ENCODE measurements at places on chromosomes 3 and 15.

DNA sequence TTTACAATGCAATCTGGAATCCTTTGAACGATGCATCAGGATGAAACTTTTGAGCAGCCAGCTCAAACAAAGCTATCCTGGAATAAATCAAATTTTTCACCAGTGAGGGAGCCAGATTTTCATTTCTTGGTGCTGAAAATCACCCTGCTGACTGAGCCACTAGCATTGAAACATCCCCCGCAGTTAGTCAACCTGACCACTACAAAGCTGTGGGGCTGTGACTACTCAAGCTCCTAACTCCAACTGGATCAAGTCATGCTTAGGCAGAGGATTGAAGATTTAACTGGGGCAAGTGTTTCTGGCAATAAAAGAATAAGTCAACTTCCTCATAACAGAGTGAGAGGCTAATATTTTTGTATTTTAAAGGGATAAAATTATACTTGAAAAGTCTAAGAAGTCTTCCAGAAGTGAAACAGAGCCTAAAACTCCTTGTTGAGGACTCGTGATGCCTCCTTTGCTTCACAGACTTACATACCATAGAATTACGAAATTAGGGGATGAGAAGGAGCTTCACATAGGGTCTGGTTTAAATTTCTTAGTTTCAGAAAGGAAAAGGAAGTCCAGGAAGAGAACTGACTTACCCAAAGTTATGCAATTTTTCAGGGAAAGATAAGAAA is 177.8 kb downstream of the SERPINI1 start:
- DNase-seq: no peak

GRCh38 chr3:24668039-24668438 is 173.4 kb upstream of the THRB start:
- DNase-seq: no peak

DNA sequence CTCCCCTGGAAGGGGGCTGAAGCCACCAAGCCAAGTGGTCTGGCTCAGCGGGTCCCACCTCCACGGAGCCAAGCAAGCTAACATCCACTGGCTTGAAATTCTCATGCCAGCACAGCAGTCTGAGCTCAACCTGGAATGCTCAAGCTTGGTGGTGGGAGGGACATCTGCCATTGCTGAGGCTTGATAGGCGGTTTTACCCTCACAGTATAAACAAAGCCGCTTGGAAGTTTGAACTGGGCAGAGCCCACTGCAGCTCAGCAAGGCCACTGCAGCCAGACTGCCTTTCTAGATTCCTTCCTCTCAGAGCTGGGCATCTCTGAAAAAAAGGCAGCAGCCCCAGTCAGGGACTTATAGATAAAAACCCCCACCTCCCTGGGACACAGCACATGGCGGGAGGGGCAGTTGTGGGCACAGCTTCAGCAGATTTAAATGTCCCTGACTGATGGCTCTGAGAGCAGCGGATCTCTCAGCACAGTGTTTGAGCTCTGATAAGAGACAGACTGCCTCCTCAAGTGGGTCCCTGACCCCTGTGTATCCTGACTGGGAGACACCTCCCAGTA is 23.2 kb upstream of the IGSF10 start:
- no peak for DNase-seq

- peak; percentile 93 for DNase-seq
Observed at GRCh38 chr3:127747751-127748521, 74.4 kb downstream of the MGLL start.

DNA sequence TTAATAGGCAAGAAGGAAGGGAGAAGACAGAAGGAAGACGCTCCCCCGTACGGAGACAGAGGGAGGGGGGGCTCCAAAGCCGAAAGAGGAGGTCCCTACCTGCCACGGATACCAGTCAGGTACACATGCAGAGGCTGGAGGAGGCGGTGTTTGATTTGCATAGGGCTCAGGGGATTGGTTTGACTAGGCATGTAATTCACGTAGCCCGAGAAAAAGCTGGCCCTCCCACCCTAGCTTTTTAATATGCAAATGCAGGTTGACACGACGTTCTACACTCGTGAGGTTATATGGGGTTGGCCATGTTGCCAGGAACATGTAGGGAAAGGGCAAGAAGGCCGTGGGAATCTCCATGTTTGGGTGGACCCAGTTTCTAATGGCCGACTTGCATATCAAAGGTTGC is 29.8 kb downstream of the ZNF592 start:
- no peak for DNase-seq

GRCh38 chr15:52117549-52117948 is 5.0 kb upstream of the BCL2L10 start:
- no peak for DNase-seq

DNA sequence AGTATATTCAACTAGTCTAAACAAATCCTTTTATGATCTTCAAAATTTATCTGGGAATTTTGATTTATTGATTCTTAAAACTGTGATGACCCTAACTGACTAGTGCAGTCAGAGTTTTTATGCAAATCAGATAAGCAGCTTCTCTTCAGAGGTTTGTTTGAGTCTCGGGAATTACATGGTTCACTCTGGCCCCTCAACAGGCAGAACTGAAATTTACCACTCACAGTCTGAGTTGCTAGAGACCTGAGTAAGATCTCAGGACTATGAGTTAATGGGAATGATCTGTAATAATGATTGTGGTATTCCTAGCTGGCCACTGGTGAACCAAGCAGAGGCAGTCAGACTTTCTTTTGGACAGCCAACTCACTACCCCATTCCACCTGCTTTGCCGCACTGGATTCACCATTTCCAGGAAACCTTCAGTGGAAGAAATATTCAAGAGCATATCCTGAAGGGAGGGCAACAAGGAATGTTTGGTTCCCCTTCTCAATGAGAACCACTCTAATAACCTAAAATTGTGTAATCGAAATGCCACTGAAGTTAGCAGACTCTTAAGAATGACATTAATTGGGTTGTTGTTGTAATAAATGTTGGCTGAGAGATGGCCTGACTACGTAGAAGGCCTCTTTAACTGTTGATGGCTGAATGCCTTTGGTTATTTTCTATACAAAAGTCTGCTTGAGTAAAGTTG is 11.5 kb upstream of the DNAJC13 start:
- no peak for DNase-seq

GRCh38 chr3:45553469-45553974 is 41.0 kb upstream of the LIMD1 start:
- DNase-seq: no peak

DNA sequence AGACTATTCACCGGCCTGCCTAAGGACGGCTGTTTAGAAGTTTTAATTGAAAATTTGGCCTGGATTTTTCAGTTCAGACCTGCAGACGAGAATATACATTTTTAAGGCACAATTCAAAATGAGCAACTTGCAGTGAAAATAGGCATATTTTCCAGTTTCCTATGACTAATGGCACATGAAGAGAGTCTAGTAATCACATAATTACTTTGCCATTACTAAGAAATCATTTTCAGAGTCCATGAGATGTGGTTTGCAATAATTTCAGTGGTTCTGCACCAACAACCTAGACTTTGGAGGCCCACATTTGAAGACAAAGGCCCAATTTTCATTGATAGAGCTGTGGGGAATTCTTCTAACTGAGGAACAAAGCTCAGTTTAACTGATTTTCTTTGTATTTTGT is 205.3 kb downstream of the SOX2 start:
- DNase-seq: no peak

- DNase-seq: no peak
Observed at GRCh38 chr3:38316356-38317191, 30.0 kb upstream of the XYLB start.

DNA sequence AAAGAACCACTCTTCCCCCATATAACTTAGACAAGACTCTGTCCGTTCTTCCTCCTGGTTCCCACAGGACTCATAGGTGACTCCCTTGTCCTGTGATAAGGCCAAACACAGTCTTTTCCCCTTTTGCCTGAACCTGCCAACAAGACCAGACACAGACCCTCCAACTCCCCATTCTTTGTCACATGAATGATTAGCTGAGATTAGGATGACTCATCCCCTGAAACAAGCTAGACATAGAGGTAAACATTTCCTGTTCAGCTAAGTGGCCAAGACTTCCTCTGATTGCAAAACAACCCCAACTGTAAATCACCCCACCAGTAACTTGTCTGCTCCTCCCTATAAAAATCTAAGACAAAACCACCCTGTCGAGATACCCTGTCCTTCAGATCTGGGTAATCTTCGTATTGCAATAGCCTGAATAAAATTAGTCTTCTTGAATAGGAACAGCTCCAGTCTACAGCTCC is 11.4 kb upstream of the HTR3E start:
- DNase-seq: no peak

- DNase-seq: no peak
Observed at GRCh38 chr15:28273468-28273867, 48.5 kb downstream of the HERC2 start.

GRCh38 chr15:82804575-82804949 is 1.3 kb downstream of the FSD2 start:
- DNase-seq: no peak

DNA sequence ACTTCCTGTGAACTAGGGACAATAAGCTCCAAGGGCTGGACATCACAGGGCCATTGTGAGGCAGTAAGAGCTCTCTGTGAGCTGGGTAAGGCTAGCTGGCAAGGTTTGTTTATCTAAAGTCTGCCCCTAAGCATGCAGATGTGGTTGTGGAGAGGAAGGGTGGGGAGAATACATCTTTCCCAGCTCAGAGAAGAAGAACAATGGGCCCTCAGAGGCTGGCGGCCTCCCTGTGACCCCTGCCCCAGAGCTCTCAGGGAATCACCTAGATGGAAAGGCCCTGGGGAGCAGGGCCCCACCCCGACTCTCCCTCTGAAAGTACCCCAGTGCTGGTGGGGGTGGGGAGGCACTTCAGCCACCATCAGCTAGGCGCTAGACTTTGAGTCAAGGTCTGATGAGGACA is 4.3 kb upstream of the AP3B2 start:
- no peak for DNase-seq

DNA sequence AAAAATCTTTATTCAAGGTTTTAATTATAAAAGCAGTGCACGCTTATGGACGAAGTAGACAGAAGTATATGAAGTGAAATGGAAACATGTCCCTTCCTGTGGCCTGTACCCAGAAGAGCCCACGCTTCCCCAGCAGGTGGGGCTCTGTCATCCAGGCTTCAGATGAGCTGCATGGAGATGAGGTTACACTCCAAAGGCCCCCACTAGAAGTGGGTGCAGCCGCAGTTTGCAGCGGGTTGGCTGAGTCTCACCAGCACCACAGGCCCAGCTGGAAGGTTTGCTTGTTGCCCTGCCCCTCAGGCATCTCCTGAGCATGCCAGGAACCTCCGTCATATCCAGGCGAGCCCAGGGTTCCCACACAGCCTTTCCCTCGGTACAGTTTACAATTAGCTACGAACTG is 33.1 kb downstream of the PRR20G start:
- DNase-seq: no peak

GRCh38 chr15:77632534-77633133 is at the start of gene LINGO1:
Gene LINGO1 (minus strand): TSS chr15:77632912. CDS start chr15:77632315, 597 bp downstream.
- DNase-seq: no peak

- no peak for DNase-seq
Observed at GRCh38 chr3:88034491-88035275, 24.1 kb downstream of the CGGBP1 start.

GRCh38 chr3:191240486-191240885 is 41.4 kb downstream of the OSTN start:
- no peak for DNase-seq

DNA sequence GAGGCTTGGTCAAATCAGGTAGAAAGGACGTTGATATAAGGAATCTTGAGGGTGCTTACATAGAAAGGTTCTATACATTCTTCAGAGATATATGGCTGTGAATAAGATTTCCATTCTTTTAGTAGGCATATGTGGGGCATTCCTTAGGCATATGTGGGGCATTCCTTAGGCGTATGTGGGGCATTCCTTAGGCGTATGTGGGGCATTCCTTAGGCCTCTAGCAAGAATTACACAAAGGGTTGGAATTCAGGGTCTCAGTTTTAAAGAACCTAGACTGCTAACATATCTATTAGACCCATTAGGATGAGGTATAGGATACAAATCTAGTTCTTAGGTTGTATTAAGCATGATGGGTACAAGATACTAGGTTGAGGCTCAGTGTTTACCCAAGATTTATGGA is 607.8 kb downstream of the SI start:
- no peak for DNase-seq

DNA sequence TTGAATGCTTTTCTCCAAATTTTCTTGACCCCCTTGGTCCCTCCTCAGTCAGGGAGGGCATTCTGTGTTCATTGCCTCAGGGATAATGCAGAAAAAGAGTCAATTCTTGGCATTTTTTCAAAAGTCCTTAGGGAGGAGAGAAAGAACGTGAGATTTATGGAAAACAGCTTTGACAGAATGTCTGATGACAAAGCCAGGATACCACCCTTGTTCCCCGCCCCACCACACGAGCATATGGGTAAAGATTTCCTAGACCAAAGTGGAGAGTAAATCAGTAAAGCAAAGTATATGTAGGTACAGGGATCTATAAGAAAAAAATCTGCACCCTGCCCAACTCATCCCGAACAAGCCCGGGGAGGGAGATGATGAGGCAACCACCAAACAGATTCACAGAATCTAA is 11.2 kb downstream of the SRGAP3 start:
- DNase-seq: no peak

- DNase-seq: no peak
Observed at GRCh38 chr3:130850044-130850797, 43.7 kb upstream of the ATP2C1 start.
